ENCODE measurements at places on chromosomes 3 and 15.

DNA sequence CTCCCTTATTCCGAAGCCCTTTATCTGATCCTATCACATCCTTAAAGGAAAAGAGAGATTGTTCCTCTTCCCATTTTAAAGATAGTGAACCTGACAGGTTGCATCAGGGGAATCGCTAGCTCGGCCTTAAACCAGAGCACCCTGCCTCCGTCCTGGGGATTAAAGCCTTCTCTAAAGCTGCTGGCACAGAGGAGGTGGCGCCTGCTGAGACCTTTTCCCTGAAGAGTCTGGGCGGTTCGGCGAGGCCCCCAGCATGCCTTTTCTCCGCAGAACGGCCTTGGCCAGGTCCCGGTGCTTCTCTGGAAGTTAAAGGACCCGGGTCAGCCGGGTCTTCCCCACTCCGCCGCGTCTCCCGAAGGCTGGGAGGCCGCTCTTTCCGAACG is 593 bp downstream of the FAM219B start:
- DNase-seq, result peak; percentile 51

DNA sequence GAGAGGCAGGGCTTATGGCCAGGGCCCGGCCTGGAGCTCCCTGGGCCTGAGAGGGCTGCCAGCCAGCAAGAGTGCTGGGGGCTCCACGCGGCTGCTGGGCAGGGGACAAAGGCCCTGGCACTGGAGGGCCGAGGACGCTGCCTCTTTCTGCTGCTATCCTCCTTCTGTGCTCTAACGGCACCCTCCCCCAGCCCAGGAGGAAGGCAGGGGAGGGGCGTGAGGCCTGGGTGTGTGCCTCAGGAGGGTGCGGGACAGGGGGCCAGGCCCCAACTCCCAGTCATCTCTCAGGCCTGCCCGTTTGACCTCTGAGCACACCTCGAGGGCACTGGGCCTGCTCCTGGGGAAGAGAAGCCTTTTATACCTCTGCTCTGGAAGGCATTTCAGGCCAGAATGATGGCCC is 115.5 kb downstream of the ADCY5 start:
- no peak for DNase-seq

GRCh38 chr15:78207641-78208340 is 26.6 kb downstream of the ACSBG1 start:
- no peak for DNase-seq

DNA sequence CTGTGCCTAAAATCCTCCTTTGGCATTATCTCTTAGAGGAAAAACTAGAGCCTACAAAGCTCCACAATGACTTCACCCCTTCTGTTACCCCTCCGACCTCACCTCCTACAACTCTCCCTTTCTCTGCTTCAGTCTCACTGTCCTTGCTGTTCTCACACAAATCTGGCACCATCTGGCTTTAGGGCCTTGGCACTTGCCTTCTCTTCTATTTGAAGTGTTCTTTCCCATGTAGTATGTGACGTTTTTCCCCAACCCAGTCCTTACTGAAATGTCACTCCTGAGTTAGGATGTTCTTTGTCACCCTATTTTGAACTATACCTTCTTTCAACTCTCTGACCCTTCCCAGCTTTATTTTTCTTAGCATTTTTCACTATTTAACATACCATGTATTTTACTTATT is 8.7 kb downstream of the STX19 start:
- DNase-seq, result no peak

GRCh38 chr3:5160940-5161858 is 26.3 kb upstream of the EDEM1 start:
- no peak for DNase-seq

DNA sequence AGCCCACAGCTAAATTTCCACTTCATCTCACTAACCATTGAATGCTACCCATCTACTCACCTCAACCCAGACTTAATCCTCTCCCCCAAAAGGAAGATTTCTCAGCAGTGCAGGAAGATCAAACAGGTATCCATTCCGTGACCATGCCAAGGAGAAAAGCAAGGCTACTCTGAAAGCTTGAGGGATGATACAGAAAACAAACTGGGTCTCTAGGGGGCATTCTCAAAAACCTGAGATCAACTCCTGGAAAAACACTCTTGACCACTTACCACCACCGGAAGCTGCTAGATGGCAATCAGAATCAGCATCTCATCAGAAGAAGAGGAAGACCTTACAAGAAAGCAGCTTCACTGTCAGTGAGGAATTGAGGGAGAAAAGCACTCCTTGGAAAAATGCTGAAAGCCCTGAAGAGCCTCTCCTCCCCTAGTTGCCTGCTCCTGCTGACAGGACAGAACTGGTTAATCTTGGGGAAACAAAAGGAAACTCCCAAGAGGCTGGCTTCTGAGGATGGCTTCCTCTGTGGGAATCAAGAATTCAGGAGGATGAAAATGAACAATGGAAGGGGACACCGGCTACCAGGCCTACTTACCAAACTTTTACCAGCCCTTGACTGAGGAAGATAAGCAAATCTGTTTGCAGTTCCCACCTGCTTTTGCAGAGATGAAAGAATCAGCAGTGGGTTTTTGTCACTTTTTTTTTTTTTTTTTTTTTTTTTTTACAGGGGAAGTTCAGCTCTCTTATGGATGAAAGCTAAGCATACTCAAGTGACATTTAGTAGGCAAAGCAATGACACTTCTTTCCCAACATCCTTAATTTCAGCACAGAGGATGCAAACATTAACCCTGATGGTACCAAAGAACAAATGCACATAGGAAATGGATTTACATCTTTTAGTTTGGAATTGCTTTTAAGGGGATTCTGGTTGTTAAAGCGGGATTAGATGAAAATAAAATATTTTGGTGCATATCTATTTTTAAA is at the start of gene ATP8B4:
ATP8B4 (minus strand) TSS at position 171 of the 978 bp plus-strand sequence. CDS start 12,267 bp downstream, outside the sequence.
- DNase-seq, result no peak

DNA sequence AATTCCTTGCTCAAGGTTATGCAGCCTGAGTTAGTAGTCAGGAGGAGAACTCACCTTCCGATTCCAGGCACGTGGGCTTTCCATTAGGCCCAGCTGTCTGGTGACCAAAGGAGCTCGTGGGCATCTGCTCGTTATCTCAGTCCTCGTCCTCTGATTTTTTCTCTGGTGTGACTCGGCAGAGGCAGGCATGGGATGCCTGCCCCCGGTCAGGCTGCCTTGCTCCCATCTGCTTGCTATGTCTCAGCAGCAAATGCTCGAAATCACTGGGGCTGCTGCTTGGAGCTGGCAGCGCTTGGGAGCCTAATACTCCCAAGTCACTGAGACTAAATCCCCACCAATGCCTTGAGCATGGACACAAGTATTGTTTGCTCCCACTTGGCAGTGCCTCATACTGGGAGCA is 84.5 kb upstream of the NMNAT3 start:
- DNase-seq, result no peak

DNA sequence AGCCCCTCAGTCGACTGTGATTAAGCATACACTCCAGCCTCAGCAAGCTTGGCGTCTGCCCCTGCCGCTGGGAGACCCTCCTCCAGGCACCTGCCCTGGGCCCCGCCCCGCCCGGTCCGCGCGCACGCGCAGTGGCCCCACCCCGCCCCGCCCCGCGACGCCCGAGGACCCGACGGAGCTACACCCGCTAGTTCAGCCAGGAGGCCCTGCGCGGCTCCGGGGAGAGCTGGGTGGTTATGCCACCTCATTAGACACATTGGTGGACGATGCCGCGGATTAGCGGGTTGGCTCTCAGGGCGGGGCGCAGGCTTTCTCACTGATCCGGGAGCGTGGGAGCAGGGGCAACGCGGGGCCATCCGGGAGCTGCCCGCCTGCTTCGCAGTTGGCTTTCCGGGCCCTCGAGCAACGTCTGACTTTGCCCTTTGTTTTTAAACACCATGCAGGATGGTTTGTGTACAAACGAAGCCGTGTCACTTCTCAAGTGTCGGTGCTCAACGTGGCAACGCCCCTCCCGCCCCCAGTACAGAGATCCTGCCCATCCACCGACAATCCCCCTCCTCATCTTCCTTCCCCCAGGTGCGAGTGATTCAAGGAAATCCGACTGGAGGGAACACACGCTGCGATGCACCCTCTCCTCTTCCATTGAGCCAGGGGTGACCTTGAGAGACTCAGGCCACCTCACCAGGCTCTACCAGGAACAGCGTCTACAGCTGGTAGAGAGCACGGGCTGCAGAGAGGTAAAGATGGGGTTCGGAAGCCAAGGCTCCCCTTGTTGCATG is 109.3 kb downstream of the SHQ1 start:
- DNase-seq, result no peak

GRCh38 chr3:55622733-55623132 is 135.6 kb upstream of the WNT5A start:
- no peak for DNase-seq

DNA sequence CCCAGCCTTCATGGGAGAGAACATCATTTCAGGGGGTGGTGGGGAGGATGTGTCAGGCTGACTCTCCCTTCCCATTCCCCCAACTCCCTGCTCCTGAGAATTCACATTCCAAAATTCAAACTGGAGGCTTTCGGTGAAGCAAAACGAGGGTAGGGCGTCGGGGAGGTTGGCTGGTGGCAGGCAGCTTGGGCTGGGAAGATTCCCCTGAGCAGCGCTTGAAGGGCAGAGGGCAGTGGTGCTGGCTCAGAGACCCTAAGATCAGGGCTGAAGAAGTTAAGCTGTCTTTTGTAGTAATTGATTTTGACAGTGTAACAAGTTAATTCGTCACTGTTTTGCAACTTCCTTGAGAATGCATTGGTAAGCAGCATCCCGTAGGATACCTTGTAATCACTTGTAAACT is 187.8 kb downstream of the RAB11A start:
- DNase-seq, result no peak

- no peak for DNase-seq
Measured at GRCh38 chr3:17672506-17672905, 69.9 kb downstream of the TBC1D5 start.

DNA sequence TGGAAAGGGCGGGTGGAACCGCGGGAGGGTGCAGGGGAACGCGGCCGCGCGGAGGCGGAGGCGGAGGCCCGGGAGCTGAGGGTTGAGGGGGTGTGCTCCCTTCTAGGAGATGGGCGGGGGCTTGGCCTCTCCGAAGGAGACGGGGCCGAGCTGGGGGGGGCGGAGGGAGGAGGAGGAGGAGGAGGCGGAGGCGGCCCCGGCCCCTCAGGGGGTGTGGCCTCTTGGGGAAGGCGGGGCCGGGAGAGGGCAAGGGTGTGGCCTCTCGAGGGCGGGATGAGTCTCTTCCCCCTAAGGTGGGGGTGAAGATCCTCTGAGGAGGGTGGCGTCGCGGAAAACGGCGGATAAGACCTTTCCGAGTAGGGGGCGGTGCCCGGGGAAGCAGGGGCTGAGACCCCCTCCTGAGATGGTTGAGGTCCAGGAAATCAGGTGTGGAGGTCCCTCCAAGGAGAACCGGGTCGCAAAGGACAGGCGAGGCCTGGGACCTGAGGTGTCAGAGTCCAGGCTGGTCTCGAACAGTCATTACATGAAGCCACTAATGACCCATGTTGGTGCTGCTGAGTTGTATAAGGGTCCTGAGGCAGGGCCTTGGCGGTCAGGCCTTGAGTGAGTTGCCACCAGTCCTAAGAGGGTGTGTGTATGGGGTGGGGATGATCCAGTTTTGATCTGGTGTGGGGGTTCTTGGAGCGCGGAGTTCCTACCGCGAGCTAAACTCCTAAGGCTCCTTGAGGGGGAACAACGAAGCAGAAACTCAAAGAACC is 759 bp downstream of the WDR6 start:
- DNase-seq, result peak; percentile 80

GRCh38 chr3:41792806-41793205 is 169.1 kb downstream of the ULK4 start:
- no peak for DNase-seq

GRCh38 chr15:68769702-68770101 is 51.0 kb downstream of the ANP32A start:
- DNase-seq, result no peak

DNA sequence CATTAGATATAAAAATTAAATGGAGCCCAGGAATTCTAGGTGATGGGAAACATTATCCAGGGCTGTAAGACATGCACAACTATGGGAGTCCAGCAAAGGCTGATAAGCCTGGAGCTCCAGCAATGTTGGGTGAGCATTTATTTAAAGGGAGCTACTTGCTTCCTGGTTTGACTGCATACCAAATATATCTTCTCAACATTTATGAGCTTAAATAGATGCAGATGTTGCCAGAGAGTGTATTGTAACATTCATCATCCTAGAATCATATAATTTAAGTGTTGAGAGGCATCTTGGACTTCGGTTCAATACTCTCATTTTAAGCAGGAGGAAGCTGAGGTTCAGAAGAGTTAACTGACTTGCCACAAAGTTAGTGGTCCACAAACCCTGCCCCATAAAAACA is 12.2 kb upstream of the POLR2M start:
- DNase-seq, result no peak

DNA sequence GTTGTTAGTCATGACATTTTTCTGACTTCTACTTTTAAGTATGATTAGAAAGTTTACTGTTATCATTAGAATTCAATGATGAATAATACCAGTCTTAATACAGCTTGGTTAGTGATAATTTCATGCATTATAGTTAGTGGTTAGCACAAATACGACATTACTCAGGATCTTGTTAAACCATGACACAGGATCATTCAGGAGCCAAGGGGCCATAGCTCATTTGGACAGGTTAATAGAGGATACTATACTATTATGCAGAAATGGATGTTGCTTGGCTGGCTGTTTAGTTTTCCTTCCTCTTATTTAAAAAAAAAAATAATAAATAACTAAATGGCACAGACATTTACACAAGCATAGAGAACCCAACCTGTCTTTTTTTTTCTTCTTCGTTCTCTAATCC is 55.5 kb downstream of the NSUN3 start:
- no peak for DNase-seq

- DNase-seq, result no peak
Measured at GRCh38 chr15:73941044-73941443, 14.8 kb downstream of the LOXL1 start.

DNA sequence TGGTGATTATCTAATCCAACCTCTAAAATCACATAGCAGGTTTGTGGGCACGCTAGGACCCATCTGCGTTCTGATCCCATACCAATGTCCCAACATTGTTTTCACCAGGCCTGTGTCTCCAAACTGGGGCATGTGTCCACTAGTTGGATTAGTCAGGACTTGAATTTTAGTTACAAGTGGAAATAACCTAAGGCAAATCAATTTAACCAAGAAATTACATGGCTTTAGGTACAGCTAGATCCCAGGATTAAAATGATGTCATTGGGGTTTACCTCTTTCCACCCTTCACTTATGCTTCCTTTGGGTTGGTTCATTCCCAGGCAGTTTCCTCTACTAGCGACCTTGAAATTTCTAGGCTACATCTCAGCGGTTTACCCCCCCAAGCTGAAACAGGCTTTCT is 47.2 kb upstream of the PXYLP1 start:
- no peak for DNase-seq
